ENCODE measurements at places on chromosomes 16 and 17.

DNA sequence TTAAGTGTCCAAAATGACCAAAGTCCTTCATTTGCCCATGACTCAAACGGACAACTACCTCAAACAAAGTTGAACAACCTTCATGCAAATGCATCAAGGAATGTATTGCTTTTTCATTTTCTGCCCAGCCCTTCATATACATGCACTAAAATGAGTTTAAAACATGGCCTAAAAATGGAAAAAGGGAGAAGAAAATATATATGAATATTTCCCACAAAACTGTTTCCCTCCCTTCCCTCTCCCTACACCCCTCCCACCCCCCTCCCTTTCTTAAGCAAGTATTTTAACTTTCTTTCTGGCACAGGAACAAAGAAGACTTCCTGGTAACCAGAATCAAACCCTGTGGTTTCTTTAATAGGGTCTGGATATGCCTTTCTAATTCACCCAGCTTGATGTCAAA lies 5.5 kb upstream of the FBXL20 start:
- DNase-seq: no peak

DNA sequence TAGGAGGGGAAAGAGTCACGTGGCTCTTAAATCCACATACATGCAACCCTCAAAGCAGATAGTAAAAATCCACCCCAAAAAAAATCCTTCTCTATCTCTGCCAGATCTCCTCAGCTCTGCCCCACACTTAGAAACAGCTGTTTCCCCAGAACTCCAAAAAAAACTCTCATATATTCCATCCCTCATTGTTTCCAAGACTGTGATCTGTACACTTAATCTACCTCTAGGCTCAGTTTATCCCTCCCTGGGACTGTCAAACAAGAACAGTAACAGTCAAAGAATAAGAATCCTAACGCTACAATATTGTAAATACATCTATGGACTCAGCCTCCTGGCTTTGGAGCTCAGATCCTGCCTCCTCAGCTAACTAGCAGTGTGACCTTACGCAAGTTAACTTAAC lies 11.6 kb downstream of the CUEDC1 start:
- DNase-seq: no peak

DNA sequence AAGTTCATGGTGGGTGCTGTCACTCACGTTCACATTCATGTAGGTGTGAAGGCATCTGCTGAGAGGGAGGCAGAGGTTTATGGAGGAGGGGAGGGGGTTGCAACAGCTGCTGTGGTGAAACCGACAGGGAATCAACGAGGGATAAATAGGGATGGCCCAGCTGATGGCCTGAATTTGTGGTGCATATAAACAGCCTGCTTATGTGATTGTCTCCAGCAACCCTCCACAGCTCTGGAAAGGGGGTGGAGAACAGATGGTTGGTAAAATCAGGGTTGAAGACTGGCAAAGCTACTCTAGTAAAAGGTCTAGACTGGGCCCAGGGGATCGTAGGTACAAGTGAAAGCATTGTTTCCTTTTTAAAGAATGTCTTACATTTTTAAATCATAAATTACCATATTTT lies 53.7 kb downstream of the IQCK start:
- DNase-seq: no peak

DNA sequence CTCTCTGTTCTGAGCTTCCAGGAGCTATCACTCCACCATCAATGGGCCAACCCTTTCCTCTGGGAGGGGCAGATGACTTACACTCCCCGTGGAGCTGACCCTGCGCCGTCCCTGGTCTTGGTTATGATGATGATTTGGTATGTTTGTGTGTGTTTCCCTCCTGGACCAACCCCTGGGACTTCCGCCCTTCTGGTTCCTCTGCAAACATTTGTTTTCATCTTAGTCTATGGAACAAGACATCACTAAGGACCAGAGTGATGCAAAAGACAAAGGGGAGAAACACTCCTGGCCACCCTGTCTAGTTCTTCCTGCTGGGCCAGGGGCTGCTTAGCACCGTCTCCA lies 13.7 kb downstream of the CBX4 start:
- DNase-seq: no peak

DNA sequence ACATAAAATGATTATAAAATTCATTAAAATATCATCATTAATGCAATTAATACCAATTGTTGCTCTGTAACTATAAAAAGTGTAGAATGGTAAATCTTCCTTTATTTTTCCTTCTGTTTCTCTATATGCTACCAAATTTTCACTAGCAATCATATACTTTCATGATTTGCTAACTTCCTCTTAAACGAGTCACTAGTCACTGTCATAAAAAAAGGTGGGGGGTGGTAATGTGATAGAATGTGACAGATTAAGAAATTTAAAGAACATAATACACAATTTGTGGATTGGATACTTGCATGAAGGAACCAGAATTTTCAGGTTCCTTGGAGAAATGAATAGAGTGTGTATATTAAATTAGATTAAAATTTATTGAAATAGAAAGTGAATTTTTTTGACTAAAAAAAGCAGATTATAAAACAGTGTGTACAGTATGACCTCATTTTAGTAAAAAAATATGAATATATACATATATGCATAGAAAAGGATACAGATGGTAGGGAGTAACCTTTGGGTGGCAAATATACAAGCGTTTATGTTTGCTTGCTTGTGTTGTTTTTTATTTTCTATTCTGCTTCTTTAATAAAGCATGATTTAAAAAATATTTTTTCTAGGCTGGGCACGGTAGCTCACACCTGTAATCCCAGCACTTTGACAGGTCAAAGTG lies 56.7 kb upstream of the C17orf78 start:
- DNase-seq: no peak

DNA sequence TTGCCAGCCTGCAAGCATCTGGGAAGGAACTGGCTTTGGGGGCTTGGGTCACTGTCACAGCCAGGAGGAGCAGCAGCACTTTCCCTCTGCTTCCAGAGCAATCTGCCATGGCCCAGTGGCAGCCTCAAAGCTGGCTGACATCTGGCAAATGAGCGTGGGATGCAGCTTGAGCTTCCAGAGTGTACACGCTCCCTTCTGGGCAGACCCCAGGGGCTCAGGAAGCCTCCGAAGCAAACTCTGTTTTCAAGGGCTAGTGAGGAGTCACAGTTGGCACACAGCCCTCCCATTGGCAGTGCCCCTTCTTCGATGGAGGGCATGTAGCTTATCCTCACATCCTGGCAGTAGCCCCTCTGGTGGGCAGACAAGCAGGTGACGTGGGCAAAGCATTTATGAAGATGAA lies 249.6 kb downstream of the ENGASE start:
- no peak for DNase-seq

GRCh38 chr16:53129281-53130158 lies 74.7 kb downstream of the CHD9 start:
- DNase-seq: no peak

Measured in CD8-positive, alpha-beta memory T cell (primary cell).